Iris pigment epithelial cell (primary cell): ENCODE measurements at places on chromosomes 6 and 20.

DNA sequence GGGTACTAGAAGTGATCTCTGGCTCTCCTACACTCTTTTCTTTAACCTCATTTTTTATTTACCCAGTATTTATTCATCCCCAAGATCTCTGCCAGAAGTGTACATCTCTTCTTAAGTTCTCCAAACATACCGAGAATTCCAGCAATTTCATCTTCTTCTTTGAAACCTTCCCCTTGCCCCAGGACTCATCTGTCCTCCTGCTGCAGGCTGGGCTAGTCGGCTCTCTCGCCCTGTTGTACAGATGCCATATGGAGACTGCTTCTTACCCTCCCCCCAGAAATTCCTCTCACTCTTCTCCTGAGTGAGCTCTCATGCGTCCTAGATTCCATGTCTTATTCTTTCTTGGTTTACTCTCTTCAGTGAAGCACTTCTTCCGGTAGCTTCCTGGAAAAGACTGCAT lies 21.9 kb upstream of the PNRC1 start:
- peak; percentile 31 for DNase-seq

DNA sequence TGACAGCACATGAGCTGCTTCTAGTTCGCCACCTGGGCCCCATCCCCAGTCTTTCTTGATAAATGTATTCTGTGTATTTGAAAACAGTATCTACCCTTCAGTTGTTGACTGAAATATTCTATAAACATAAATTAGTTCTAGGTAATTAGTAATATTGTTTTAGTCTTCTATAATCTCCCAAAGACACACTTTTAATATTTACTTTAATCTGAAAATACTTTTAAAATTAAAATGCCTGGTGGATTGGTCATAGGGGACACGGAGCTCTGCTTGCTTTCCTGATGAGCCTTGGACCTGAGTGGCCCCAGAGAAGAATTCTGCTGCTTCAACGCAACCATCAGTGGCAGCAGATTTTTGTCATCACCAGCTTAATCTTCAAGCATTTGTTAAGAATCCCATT lies 234.5 kb downstream of the THBS2 start:
- no peak for DNase-seq

DNA sequence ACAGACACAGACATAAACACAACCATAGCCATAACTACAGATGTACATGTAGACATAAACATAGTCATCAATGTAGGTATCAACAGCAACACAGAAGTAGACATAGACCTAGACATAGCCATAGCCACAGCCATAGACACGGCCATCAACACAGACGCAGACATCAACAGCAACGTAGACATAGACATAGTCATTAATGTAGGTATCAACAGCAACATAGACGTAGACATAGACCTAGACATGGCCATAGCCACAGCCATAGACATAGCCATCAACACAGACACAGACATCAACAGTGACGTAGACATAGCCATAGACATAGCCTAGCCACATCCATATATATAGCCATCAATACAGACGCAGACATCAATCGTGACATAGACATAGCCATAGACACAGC lies 258.3 kb upstream of the FOXQ1 start:
- DNase-seq, result no peak

DNA sequence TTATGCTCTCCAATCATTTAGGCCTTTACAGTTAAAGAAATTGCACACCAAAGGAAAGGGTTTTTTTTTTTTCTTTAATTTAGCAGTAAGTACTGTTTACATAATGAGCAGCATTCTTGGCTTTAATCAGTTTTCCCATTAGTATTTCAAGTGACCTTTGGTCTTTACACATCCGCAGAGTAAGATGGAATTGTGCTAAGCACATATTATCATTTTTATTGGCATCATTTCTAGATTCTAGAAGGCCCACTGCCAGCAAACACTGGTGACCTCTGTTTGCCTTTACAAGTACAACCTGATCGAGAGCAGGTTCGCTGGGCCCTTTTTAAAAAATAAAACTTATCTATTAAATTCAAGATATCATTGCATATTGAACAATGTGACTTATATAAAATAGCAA lies 104.3 kb downstream of the ADGRG6 start:
- DNase-seq, result no peak

DNA sequence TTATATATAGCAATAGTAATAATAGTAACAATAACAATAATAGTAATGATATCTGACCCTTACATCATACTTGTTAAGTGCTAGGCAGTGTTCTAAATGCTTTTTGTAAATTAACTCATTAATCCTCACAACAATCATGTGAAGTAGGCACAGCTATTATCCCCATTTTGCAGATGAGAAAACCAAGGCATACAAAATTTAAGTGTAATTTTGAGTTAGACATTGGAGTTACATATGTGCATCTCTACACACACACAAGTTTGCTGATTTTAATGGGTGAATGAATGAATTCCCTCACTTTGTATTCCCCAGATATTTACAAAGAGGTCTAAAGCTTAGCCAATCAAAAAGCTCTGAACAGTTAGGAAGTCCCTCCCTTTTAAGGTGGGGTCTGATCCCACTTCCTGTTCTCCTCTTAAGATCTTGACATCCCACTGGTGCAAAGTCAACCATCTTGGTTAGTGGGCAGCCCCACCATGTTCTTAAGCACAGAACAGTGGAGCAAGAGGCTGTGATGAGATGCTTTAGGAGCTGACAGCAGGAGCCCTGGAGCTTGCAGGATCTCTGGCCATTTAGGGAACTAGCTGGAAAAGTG lies 85.3 kb upstream of the FOXP4 start:
- DNase-seq, result no peak

DNA sequence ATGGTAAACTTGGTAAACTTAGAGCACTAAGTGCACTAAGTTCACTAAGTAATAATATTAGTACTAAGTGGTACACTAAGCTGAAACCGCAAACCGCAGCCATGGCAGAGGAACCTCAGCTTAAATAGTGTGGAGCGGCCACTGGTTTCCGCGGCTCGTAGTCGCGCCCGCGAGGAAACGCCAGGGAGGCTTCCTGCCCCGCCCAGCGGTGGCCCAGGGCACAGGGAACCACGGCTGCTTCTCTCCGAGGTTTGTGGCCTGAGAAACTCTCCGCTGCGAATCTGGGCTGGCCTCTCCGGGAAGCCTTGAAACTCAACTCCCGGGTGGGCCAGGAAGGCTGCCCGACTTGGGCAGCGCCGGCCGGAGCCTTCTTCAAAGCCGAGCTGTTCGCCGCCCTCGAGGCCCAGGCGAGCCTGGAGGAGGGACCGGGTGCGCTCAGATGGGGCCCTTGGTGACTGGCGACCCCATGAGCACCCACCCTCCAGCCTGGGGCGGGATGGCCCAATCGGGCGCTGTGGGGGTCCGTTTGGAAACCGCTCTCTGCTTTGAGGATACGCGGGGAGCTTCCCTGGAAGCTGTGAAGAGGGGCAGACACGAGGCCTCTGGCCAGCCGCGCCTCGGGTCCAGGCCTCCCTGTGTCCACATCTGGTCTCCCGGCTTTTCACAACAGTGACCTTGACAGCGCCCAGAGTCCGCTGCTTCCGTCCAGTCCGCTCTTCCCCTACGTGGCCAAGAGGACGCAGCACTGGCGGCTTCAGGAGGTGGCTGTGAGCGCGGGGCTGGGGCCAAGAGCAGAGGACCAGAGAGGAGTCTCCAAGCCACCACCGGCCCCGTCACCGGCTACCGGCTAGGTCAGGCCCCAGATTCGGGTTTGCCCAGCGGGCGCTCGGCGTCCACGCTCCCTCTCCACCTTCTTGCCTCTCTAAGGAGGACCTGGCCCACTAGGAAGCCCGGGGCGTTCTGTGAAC lies 25.4 kb upstream of the HLA-E start:
- DNase-seq, result peak; percentile 53

DNA sequence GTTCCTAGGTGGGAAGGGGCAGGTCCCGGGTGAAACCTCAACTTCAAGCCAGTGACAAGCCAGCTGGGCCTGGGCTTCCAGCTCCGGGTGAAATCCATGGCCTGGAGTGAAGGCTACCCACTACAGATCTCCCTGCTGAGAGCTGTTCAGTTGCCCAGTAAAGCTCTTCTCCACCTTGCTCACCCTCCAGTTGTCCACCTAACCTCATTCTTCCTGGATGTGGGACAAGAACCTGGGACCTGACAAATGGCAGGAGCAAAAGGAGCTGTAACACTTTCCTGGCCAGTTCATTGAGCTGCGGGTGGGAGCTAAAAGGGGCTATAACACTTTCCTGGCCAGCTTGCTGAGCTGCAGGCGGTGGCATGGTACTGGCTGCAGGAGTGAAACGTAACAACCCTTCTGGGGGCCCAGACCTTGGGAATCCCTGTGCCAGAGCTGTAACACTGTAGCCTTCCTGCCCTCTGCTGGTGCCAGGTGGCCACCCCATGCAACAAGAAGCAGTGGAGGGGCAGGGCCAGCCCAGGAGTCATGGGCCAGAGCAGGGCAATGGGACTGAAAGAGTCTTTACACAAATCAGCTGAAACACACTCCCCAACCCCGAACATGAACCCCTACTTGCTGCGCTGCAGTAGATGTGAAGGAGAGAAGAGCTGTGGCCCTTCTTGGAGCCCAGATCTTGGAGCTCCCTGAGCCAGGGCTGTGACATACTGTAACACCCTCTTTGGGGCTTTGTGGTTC lies 3.6 kb upstream of the HINT3 start:
- peak; percentile 42 for DNase-seq

DNA sequence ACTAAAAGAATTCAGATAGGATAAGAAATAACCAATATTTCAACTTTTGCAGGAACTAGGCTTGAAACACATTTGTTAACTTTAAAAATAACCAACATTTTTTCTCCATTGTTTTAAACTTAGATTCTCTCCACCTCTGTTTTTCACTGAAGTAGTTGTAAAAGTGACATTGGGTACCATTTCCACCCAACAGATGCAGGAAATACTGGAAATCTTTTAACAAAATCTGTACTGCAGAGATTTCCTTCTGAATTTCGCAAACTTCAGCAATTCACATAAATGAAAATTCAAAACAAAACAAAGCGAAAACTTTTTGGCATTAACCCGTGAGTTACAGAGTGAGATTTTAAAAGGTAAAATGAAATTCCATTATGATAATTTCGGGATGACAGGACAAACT lies 731.7 kb downstream of the RFPL4B start:
- DNase-seq, result no peak

GRCh38 chr6:145733810-145734209 lies 1.5 kb downstream of the EPM2A start:
- DNase-seq, result peak; percentile 31

DNA sequence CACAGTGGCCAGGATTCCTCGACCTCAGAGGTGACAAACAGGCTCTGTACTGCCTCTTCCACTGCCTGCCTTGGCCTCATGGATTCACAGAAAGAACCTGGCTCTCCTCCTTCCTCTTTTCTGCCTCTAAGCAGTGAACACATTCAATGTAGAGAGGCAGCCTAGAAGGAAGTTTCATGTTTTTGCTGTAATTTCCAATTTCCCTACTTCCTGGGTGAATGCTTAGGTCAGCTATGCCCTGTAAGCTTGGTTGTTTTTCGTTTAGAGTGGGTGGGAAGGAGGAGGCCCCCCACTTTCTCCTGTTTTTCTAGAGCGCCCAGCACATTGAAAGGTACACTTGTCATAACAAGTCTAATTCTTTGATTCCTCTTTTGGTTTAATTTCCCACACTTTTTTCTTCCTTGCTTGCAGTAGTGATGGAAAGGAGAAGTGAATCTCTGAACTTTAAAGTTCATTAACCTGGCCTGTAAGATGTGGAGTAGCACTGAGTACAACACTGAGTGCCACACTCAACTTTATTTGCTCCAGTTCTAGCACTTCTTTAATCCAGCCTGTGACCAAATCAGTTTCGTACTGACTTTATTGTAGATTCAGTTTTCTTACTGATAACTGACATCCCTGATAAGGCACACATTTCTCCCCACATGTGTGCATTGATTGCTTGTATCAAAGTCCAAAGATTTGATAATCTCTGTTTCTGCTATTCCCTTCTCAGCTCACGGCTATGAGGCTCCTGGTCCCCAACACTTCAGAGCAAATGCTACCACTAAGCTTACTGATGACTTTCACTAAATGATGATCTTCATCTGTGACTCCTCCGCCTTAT lies 100.0 kb upstream of the MAN1A1 start:
- no peak for DNase-seq

DNA sequence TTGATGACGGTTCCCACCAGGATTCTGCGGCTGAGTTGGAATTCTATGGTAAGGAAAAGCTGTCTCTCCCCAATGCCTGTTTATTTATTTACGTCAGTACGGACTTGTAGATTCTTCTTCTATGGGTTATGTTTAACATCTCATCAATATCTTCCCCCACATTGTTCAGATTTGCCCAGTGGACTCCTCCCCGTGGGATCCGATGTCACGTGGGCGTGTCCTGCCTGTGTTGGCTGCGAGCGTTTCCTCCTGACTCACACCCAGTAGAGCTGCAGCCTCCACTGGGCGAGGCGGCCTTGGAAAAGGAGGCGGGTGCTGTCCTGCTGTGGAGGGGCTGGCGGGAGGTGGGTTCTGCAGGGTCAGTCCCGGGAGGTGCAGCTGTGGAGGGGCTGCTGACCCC lies 46.8 kb upstream of the SLCO4A1 start:
- DNase-seq, result peak; percentile 74

GRCh38 chr20:13671512-13671911 lies 32.8 kb upstream of the TASP1 start:
- DNase-seq, result no peak

GRCh38 chr6:157374889-157375443 lies 6.0 kb upstream of the ZDHHC14 start:
- peak; percentile 3 for DNase-seq

DNA sequence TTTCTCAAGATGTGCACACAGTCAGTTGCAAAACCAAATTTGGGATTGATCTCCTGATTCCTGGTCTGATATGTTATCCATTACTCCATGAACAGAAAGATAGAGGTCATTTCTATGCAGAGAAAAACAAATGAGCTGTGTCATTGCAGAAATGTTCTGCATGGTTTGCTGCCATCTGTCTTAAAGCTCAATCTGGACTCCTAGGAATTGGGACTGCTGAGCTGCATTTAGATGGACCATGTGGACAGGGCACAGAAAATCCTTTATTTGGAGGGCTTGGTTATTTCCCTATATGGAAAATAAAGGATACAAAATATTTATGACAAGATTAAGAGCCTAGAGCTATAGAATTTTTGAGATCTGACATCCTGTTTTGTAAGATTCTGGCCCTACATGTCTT lies 91.3 kb downstream of the ADGRB3 start:
- DNase-seq, result no peak

DNA sequence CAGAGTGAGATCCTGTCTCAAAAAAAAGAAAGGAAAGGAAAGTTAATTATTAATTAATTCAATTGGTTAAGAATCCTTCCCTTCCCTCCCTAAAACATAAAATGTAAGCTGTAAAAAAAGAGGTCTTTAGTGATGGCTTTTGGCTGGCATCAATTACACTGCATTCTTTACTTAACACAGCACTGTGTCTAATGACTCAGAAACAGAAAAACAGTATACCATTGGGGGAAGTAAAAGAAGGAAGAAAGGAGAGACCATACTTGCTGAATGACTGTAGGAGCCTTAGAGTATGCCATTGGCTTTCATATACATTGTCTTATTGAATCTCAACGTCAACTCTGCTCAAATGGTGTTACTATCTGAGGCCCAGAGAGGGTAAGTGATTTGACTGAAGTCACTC lies 18.3 kb upstream of the CITED2 start:
- DNase-seq, result peak; percentile 37
